Glutamatergic neuron (in vitro differentiated cells): ENCODE measurements at places on chromosomes 1 and 21. TPM values are rescaled to one million over a fixed set of nuclear protein-coding genes. Genes with fewer than 3 reads are reported as not detected.

C1orf87 gene
- not detected for total RNA-seq

LRRC8C gene
- total RNA-seq: 2.6 TPM

ANKRD65 gene
- total RNA-seq: 38.4 TPM

PTCH2 gene
- 20.3 TPM for total RNA-seq

OR2L3 gene
- total RNA-seq: 0.15 TPM

ETV3L gene
- not detected for total RNA-seq

ECM1 gene
- 2.8 TPM for total RNA-seq

CREG1 gene
- 2.5 TPM for total RNA-seq

ORC1 gene
- total RNA-seq: 3.4 TPM

CD48 gene
- not detected for total RNA-seq

DNA sequence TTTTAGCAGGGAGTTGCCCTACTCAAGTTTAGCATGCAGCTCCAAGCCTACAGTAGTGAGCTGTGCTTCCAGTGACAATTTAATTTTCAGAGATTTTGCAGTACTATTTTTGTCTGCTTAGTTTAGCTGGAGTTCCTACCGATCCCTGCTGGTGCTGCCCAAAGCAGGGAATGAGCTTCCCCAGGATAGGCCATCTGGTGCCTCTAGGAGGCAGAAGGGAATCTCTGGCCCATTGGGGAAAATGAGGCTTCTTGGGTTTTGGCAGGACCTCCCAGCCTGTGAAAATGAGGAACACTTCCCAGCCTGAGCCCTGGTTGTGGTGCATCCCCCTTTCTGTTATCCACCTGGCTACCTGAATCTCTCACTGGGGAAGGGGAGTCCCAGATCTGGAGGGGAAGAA is 149.2 kb downstream of the RASAL2 start:
- DNase-seq: no peak

- DNase-seq: peak; percentile 39
Measured at GRCh38 chr1:89525169-89525855, 683 bp downstream of the LRRC8B start.

DNA sequence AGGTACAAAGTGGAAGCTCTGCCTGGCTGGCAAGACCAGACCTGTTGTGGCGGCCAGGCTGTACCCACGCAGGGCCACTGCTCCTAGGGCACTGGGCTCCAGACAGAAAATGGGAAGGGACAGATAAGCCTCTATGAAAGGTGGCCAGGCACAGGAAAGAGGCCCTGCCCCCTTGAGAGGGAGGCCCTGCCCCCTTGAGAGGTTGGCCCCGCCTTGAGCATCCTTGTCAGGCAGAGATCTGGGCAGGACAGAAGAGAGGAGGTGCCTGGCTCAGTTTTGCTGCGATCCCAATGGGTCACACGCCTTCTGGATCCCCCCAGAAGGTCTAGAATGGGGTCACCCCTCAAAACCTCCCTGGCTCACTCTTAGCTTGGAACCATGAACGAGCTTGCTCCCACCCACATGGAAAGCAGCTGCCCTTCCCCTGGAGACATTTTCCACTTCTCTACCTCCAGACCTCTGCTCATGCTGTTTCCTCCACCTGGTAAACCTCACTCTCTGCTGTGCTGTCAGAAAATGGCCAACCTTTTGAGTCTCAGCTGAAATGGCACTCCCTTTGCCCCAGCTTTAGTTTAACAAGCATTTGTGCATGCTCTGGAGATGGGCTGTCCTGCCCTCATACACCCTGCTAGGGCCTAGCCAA is 17.5 kb upstream of the ECE1 start:
- peak; percentile 56 for DNase-seq

DNA sequence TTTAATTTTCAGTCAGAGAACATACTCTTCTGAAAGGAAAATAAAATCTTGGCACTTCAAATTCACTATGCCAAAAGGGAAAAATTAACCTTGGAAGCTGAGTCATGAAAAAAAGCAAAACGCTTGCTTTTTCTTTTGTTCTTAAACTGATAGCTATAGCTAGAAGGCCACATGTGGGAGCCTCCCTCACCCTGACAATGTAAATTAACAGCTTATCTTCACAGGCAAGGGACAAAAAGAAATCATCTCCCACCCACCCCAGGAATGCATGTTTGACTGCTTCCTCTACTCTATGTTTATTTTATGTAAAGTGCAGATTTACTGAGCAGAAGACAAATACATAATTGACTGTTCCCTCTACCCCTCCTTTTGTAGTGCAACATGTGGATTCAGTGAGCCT is 38.0 kb downstream of the EBNA1BP2 start:
- DNase-seq: no peak

DNA sequence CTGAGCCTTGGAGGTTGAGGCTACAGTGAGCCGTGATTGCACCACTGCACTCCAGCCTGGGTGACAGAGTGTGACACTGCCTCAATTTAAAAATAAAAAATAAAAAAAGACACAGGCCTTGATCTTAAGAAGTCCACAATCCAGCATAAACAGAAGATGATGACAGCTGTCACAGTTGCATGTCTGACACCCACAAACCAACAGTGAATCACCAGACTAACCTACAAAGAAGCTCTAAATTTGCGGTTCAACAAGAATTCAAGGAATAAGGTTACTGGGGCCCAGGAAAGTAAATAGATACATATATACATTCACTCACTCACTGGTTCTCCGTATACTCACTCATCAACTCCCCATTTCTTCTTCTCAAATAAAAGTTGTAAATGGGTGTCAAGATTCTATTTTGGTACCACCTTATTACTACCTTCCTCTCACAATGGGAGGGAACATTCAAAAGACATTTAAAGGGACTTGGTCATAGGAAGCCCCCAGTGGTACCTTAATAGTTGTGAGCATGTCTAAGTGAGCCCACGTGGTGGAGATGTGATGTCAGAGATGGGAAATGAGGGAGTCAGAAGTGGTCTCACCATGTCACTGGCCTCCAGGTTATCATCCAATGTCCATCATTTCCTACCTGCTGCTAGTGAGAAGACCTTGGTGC is 66.9 kb upstream of the PRDX6 start:
- no peak for DNase-seq

- no peak for DNase-seq
Measured at GRCh38 chr1:109981004-109981335, 3.6 kb upstream of the AHCYL1 start.

DNA sequence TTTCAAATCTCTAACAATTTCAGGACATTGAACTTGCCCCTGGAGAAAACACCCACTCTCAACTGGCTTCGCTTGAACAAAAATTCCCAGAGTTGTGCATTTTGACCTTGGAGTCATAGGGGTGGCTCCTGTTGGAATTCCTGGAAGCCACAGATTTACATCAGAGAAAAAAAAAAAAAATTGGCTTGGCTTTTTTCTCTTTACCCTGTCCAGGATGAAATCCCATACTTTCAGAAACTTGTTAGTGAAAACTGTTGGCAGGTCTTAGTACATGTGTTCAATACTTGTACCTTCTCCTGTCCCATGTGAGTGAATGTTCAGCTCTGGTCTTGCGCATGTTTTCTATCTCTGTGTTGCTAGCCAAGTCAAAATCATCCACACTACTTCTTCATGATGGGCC is 228.8 kb downstream of the TGFB2 start:
- no peak for DNase-seq

- DNase-seq: no peak
Measured at GRCh38 chr21:15928196-15928595, 198.4 kb downstream of the USP25 start.

DNA sequence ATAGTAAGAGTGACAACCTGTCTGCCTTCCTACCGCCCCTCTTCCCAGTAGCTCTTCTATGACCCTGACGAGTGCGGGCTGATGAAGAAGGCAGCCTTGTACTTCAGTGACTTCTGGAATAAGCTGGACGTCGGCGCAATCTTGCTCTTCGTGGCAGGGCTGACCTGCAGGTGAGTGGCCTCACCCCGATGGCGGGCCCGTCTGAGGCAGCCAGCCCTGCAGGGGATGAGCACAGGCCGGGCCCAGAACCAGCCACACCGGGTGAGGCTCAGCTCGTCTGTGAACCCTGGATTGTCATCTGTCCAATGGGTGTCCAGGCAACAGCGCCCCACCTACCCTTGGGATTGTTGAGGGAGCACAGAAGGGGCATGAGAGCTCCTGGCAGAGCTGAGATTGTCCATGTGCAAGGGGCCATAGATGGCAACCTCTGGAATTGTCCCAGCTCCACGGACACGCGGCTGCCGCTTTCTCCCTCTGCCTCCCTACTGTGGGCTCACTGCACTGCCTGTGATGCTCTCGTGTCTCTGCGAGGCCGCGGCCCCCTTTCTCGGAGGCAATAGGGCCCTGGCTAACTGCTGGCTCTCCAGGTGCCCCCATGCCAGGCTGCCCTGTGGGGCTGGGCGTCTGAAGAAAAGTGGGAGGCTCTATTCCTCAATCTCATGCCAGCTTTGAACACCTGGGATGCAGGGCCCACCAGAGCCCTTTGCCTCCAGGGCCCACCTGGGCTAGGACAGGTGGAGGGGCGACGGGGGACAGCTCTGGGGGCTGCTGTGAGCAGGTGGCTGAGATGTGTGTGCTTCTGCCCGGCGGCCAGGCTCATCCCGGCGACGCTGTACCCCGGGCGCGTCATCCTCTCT is 50.0 kb upstream of the LRRC3 start:
- no peak for DNase-seq

DNA sequence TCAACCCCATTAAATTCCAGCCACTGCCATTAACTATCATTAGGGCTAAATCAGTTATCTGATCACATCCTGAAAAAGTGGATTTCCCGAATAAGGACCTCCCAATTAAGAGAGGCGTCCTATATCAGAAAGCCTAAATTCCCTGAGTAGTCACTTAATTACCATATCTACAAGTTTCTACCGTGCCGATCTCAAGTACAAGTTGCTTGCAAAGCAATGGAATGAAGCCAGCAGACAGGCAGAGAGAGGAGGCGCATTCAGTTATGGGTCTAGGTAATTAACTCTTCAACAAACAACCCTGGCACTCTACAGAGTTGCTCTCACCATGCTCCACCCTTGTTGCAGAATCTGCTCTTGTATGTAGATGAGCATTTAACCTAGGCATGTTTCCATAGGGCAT is 494.6 kb upstream of the RUNX1 start:
- no peak for DNase-seq

GRCh38 chr1:160056648-160057169 is 13.3 kb downstream of the KCNJ10 start:
- DNase-seq: no peak

GRCh38 chr1:229557913-229558414 is 543 bp downstream of the ABCB10 start:
- DNase-seq: peak; percentile 59

GRCh38 chr21:40381111-40381510 is 465.8 kb downstream of the DSCAM start:
- no peak for DNase-seq

DNA sequence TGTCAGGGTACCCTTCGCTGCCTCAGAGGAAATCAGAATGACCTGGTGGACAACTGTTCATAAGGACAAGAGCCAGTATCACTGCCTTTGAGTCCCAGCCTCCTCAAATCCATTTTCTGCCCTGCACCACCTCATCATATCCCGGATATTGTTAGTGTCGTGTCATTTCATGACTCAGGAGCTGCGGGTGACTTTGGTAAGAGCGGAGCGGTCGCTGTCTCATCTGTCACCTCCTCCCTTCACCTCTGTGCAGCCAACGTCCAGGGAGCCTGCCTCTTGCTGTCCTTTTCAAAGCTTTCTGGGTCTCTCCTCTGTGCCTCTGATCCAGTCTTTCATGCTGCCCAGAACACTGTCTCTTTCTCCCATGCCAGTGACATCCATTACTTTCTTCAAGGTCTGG is 7.0 kb upstream of the C1orf198 start:
- no peak for DNase-seq

DNA sequence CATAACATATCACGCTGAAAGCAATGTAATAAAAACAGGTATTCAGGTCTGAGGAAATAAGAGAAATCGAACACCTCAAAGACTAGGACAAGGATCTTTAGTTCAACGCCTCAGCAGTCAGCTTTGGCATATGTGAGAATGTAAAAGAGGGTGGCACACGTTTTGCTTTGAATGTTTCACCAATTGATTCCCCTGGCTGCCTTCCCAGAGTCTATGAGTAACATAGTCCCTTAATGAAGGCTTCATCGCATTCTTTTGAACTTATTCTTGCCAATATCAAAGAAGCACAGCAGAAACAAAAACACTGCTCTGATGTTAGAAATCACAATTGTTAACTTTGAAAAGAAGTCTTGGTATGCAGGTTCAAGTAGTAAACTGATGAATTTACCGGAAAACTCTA is 764.8 kb downstream of the ADGRL2 start:
- DNase-seq: no peak

DNA sequence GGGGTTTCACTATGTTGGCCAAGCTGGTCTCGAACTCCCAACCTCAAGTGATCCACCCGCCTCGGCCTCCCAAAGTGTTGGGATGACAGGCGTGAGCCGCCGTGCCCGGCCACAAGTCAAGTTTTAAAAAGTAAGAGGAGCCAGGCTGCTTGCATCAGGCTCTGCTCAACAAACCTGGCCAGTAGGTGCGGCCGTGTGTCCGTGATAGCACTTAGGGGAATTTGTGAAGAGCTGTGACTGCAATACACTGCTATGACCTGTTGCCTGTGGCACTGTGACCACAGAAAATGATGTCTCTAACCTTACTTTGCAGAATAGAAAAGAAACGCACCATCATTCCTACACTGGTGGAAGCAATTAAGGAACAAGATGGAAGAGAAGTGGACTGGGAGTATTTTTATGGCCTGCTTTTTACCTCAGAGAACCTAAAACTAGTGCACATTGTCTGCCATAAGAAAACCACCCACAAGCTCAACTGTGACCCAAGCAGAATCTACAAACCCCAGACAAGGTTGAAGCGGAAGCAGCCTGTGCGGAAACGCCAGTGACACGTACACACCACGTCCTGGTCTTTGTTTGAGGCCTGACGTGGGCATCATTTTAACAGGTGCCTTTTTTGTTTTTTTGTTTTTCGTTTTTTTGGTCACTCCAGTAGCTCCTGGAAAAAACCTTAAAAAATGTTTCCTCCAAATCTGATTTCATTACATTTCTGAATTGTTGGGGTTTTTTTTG is 16.7 kb downstream of the C1orf174 start:
- no peak for DNase-seq

- no peak for DNase-seq
Measured at GRCh38 chr21:35229290-35229689, 180.2 kb upstream of the RUNX1 start.

GRCh38 chr1:219666242-219666641 is 53.3 kb upstream of the ZC3H11B start:
- no peak for DNase-seq

DNA sequence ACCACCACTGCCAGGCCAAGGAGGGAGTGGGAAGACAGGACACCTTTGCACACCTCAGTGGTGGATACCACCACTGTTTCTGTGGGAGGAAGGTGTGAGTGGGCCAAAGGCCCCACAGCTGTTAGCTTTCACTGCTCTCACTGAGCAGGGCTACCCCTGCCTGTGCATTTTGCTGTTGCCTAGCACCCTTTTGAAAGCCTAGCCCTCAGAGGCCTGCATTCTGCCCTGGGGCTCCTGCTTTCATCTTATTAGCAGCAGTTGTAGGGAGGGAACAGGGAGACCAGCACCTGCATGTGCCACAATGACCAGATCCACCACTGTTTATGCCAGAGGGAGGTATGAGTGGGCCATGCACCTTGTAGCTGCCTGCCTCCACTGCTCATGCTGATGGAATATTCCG is 110.9 kb upstream of the C21orf91 start:
- DNase-seq: no peak

GRCh38 chr21:16642353-16642752 is 870.5 kb upstream of the CXADR start:
- DNase-seq: no peak

GRCh38 chr1:21518774-21519455 is 9.7 kb downstream of the ALPL start:
- DNase-seq: no peak

- no peak for DNase-seq
Measured at GRCh38 chr1:30516485-30516858, 206.9 kb downstream of the MATN1 start.

GRCh38 chr1:230401101-230401500 is 25.0 kb downstream of the PGBD5 start:
- peak; percentile 63 for DNase-seq

GRCh38 chr1:26145041-26145959 is 13.6 kb upstream of the FAM110D start:
- DNase-seq: peak; percentile 81
